Coronary artery (tissue), 2 donors: ENCODE measurements at places on chromosomes 2 and 18.

DNA sequence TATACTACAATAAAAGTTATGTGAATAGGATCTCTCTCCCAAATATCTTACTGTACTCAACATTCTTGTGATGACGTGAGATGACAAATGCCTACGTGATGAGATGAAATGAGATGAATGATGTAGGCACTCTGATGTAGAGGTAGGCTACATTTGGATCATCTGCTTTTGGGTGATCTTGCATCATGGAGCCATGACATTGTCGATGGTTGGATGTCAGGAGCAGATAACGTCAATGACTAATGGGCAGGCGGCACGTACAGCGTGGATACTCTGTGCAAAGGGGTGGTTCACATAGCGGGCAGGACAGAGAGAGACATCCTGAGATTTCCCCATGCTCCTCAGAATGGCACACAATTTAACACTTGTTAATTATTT, 40.8 kb upstream of the PPP1R1C start:
- no peak for DNase-seq

DNA sequence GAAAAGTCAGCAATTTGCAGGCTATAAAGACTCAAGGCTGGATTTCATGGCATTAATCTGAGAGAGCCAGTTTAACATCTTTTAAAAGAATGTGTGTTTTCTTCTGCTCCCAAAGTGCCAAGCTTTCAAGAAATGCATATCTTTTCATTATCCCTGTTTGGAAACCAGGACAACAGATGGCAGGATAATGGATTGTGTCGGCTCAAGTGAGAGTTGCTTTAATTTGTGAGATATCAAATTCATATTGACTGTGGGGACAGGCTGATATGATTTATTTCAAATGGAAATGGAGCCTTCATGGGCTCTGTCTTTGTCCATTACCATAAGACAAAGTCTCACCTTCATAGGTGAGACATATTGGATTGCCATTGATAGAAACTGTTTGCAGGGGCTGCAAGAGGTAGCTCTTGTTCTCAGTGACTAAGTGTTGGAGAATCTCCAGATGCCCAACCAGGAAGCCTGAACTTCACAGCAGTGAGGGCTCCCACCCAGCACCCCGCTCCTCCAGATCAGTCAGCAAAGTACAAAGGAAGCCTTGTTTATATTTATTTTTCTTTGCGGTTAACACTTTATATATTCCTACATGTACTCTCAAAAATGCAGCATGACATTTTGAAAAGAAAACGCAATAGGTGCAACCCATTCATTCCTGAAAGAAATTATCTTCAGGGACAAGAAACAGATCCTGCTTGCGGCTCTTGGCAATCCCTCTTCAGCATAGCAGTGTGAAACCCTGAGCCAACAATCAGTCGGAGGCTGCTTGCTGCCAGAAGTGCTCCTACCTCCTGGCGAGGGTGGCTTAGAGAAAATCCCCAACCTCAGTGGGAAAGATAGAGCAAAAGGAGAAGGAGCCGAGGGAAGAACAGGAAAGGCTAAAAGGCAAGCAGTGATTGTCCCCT, 65.8 kb upstream of the ATL2 start:
- DNase-seq = no peak

DNA sequence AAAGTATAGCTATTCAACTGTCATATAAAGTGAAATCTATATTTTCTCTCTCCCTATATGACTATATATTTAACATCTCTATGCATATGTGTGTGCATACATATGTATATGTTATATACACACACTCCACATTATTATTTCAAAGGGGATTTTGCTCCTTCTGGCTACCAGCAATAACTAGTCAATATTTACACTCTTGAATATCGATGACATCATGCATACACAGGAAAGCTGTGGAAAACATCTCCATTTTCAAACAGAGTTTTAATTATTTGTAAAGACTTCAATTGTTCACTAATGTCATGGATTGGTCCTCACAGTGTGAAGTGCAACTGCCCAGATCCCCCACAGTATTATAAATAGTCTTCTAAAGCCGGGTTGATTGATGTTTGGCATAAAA, 195.9 kb upstream of the TCF4 start:
- no peak for DNase-seq

GRCh38 chr2:4831751-4832150, 860.4 kb upstream of the SOX11 start:
- DNase-seq = no peak
